ENCODE measurements at places on chromosomes 5 and 9.

- DNase-seq = no peak
Observed at GRCh38 chr5:96432216-96433065, 607 bp downstream of the PCSK1 start.

DNA sequence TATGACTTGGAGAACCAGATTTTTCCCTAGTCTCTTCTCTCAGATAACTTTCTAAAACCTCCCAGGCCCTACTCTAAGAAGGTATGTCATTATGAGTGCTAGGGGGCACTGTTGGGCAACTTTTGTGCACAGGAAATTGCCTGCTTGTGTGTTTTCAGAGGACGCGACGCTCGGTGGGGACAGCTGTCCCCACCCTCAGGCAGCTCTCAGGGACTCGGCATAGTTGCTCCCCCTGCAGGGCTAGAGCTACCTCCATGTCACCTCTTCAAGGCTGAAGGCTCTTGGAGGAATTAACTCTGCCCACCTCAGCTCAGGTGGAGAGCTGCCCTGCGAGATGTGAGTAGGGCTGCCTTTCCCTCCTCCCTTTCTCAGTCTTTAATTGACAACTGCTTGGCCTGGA lies 10.2 kb upstream of the TIFAB start:
- peak; percentile 46 for DNase-seq

DNA sequence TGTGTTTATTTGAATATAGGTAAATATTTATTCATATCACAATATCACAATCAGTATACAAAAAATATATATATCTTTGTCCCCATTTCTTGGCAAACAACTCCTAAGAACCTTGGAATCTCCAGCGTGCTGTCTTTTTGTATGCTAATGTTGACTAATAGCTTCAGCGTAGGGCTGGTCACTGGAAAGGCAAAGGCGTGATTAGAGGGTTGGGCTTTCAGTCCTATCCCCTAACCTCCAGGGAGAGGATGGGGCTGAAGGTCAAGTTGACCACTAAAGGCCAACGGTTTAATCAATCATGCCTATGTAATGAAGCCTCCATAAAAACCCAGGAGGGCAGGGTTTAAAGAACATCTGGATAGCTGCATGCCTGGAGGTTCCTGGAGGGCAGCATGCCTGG lies 79.6 kb upstream of the BNC2 start:
- DNase-seq = no peak

- DNase-seq = no peak
Observed at GRCh38 chr5:132753135-132753987, 6.1 kb downstream of the CCNI2 start.

GRCh38 chr5:162187371-162187770 lies 119.8 kb downstream of the GABRG2 start:
- DNase-seq = no peak

- DNase-seq = no peak
Observed at GRCh38 chr9:90774682-90775081, 26.9 kb upstream of the SYK start.

DNA sequence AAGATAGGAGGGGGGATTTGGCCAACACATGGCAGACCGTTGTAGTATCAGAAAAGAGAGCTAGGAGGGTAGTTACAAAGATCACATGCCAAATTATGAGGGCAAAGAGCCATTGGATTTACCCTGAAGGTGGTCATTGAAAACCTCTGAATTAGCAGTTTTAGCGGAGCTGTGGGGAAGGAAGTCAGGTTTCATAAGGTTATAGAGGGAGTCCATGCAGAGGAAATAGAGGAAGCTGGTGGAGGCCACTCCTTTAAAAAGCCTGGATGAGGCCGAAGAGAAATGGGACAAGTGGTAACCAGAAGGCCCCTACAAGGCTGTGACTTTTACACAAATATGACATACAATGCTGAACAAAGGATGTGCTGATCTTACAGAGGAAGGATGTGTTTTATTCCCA lies 13.2 kb downstream of the DOCK8 start:
- DNase-seq = no peak

- no peak for DNase-seq
Observed at GRCh38 chr5:39093352-39093751, 19.2 kb upstream of the RICTOR start.

- no peak for DNase-seq
Observed at GRCh38 chr5:163089230-163089629, 348.2 kb upstream of the CCNG1 start.

GRCh38 chr9:105932276-105932675 lies 237.9 kb downstream of the TMEM38B start:
- no peak for DNase-seq

DNA sequence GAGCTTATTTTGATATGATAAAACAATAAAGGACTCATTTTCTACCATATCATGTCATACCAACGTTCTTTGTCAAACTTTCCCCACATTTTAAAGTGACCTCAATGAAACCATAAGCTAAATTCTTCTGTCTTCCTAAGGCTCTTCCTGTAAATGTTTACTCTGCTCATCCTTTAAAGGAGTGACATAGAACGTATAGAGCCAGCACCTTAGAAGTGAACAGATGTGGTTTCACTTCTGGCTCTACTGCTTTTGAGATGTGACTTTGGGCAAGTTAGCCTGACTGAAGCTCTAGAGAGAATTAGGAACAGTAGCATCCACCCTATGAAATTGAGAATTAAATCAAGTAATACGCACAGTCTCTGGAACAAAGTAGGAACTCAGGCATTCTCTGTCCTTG lies 24.1 kb downstream of the SAR1B start:
- no peak for DNase-seq

DNA sequence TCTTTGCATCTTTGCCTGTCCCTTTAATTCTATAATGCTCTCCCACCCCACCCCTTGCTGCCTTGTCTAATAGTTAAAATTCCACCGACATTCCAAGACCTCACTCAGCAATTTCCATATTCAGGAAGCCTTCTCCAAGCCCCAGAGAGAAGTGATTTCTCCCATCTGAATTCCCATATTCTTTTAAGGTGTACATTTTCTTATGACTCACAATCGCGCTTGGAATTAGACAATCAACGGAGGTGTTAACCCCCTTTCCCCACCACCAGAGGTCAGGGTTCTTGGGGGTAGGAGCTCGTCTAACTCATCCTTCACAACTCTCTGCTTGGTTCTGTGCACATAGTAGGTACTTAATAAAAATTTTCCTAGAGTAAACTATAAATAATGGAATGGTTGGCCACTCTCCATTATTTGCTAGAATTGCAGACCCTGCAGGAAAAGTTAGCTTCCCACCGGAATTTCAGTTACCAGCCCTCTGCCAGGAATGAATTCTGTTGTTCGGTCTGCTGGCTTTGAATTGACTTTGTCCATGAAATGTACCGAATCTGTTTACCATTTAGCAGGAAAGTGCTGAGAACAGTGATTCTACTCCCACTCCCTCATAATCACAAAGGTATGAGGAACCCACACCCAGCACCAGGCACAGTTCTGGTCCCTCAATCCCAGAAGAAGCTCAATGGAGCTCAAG lies 5.0 kb downstream of the KCNIP1 start:
- no peak for DNase-seq

- DNase-seq = no peak
Observed at GRCh38 chr9:32069169-32069813, 315.2 kb upstream of the ACO1 start.

- no peak for DNase-seq
Observed at GRCh38 chr9:72995131-72996024, 42.5 kb upstream of the ALDH1A1 start.

- DNase-seq = no peak
Observed at GRCh38 chr5:143923634-143924266, 111.8 kb downstream of the HMHB1 start.

DNA sequence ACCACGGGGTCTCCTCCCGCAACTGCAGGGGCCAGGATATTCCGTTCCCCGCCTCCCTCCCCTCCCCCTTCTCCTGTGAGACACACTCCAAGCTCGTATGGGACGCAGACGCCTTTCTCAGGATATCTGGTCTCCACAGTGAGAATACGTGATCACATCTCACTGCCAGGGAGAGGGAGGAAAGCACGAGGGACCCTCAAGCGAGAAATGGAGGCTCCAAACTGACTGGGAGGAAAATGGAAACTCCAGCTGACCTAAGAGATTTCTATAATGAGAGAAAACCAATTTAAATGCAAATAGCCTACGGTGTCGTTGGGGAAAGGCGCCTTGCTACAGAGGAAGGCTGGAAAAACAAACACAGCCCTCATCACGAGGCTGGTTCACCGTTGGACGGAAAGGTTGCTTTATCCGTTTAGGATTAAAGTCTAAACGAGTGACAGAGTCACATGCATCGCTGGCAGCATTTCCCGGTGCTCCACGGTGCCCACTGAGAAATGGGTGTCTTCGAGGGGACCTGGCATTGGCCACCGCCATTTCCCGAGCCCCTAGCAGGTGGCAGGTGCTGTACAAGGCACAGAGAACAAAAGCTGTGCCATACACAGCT lies 116.9 kb upstream of the CPEB4 start:
- no peak for DNase-seq

GRCh38 chr9:101738566-101739183 lies at the start of gene GRIN3A:
GRIN3A (minus strand) TSS chr9:101738647; CDS start chr9:101737979, 668 bp downstream.
- no peak for DNase-seq

DNA sequence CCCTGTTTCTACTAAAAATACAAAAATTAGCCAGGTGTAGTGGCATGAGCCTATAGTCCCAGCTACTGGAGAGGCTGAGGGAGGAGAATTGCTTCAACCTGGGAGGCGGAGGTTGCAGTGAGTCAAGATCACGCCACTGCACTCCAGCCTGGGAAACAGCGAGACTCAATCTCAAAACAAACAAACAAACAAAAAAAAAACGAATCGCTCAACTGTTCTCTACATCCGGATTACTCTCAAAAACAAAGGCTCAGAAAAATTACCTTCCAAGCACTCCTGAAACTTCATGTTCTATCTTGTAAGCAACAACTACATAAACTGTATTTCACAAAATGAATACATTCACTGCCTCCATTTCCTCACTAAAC lies 14.0 kb downstream of the UBAP2 start:
- DNase-seq = no peak

DNA sequence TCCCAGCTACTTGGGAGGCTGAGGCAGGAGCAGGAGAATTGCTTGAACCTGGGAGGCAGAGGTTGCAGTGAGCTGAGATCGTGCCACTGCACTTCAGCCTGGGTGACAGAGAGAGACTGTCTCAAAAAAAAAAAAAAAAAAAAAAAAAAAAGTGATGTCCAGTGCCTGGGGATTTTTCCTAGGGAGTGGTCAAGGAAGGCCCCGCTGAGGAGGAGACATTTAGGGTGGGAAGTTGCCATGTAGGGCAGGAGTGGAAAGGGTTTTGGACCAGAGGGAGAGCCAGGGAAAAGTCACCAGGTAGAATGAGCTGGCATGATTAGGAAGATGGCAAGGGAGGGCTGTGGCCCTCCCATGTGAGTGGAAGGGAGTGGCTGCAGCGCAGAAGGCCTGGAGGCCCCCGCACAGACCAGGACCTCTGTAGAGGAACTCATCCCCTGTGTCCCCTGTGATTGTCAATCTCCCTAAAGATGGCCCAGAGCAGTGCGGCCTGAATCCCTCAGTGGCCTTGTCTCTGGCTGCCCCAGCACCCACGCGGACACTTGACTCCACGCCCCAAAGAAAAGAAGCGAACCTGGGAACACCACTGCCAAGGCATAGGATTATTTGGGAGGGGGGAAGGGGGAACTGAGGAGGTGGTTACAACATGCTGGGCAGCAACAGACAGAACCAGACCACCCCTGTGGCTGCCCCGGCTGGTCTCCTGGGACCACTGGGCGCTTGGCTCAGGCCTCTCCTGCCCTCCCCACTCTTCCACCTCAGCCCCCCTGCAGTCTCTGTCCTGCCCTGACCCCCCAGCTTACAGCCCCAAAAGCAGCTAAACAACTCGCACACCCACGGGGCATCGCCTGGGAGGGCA lies 2.6 kb upstream of the SQSTM1 start:
- peak; percentile 38 for DNase-seq

GRCh38 chr9:97293207-97293721 lies 14.2 kb upstream of the CCDC180 start:
- DNase-seq = peak; percentile 33

- no peak for DNase-seq
Observed at GRCh38 chr5:107373549-107374263, 297.0 kb downstream of the EFNA5 start.

DNA sequence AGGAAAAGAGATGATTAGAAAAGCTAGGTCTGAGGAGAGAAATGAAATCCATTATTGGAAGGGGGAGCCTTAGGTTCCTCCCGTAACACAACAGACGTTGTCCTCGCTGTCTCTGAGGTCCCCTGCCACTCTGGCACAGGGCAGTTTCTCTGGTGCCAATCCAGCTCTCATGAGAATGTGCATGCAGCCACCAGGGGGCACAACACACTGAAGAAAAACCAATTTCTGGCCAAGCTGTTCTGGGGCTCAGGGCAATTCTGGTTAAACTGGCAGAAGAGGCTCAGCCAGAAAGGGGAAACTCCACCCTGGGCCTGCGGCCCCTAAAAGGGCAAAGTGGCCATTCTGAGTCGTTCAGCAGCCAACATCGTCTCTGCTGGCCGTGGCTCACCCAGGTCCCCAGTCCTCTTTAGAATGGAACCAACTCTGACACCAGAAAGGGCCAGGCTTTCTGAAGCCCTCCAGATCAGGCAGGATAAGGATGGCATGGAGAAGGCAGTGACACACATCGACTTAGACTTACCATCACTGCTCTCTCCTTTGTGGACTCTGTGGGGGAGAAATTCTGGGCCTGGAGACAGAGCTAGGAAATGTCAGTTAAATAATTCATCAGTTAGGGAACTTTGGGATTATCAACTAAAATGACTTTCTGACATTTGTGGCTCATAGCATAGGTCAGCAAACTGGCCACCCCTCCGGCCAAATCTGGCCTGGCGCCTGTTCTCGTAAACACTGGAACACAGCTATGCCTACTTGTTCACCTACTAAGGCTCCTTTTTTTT lies 58.5 kb upstream of the GOLPH3 start:
- peak; percentile 94 for DNase-seq

DNA sequence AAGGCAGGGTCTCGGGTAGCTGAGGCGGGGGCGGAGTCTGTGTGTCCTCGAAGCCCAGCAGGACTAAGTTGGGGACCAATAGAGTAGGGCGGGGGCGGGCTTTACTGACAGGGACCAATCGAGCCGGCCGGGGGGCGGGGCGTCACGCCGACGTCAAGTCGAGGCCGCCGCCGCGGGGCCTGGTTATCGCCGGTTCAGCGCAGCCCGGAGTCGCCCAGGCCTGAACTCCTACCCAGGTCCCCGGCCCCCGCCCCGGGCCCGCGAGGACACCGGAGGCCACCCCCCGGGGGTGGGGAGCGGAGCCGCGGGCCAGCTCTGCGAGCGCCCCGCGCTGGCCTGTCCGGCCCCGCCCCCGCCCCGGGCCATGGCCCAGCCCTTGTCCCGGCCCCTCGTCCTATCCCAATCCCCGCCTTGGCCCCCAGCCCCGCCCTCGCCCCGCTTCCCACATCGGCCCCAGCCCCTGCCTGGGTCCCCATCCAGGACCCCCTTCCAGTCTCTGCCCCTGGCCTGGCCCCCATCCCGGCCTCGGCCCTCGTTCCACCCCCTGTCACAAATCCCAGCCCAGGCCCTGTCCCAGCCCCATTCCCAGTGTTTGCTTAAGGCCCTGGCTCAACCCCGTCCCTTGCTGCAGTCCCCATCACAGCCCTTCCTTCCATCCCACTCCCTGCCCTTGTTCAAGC lies at the start of gene TMEM8B:
Gene TMEM8B (plus strand): TSS at position 145 of the 680 bp plus-strand sequence. CDS start 220 bp downstream, at position 365.
- peak; percentile 100 for DNase-seq

- no peak for DNase-seq
Observed at GRCh38 chr5:149956685-149957084, 3.9 kb upstream of the SLC26A2 start.

Data from lower leg skin (tissue), 4 donors.